G401 (cell line): ENCODE measurements at places on chromosomes 11 and 22. TPM values are rescaled to one million over a fixed set of nuclear protein-coding genes. Genes with fewer than 3 reads are reported as not detected.

Gene OR51E2
- not detected in 2 replicates for total RNA-seq

DNA sequence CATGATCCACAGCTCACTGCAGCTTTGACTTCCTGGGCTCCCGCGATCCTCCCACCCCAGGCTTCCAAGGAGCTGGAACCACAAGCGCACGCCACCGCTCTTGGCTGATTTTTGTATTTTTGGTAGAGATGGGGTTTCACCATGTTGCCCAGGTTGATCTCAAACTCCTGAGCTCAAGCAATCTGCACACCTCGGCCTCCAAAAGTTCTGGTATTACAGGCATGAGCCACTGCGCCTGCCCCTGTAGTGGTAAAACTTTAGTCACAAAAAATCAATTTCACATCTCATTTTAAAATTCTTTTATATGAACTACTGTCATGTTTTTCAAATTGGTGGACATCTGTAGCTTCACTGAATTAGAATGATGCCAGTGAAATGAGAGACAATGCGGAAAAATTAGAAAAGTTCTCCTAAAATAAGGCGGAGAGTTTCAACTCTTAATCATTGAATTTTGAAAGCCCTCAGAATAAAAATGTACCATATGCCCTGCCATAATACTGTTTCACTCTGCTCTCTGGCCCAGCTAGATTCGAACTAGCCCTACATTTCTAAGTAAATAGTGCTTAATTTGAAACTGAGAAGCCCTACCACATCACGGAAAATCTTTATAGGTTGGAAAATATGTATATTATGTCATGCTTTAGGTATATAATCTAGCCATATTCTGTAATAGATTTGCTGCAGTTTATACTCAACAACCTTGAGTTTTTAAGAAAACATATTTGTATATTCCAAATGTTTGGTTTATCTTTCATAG is 78.7 kb downstream of the HORMAD2 start:
- no peak for DNase-seq

DNA sequence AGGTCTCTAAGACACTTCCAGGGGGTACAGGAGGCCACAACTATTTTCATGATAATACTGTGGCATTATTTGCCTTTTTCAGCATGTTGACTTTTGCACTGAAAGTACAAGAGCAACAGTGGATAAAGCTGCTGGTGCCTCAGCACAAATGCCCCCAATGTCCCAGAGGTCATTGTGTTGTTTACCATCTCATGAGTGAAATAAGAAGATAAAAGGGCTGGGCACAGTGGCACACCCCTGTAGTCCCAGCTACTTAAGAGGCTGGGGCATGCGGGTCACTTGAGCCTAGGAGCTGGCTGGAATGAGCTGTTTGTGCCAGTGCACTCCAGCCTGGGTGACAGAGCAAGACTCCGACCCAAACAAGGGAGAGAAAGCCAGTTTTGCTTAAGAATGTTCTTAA is 72.6 kb upstream of the RAB1B start:
- no peak for DNase-seq

Gene SNX19
- 19.5 and 33.4 TPM in 2 replicates for total RNA-seq

DNA sequence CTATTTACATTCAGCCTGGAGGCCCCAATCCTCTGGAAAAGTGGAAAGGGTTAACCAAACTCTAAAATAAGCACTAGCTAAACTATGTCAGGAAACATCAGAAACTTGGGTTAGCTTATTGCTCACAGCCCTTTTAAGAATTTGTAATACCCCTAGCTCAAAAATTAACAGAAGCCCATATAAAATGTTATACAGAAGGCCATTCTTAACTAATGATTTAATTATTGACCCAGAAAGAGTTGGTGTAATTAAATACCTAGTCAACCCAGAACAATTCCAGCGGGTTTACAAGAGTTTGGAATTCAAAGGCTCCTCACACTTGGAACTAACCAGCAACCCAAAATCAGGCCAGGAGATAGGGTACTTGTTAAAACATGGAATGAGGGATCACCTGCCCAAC is 88.8 kb downstream of the PIWIL4 start:
- no peak for DNase-seq

- no peak for DNase-seq
Measured at GRCh38 chr22:38730411-38730871, 24.7 kb downstream of the GTPBP1 start.

GRCh38 chr22:29524442-29525191 is 28.9 kb downstream of the THOC5 start:
- DNase-seq = peak; percentile 66

Gene PKDREJ
- total RNA-seq = not detected in 2 replicates

DNA sequence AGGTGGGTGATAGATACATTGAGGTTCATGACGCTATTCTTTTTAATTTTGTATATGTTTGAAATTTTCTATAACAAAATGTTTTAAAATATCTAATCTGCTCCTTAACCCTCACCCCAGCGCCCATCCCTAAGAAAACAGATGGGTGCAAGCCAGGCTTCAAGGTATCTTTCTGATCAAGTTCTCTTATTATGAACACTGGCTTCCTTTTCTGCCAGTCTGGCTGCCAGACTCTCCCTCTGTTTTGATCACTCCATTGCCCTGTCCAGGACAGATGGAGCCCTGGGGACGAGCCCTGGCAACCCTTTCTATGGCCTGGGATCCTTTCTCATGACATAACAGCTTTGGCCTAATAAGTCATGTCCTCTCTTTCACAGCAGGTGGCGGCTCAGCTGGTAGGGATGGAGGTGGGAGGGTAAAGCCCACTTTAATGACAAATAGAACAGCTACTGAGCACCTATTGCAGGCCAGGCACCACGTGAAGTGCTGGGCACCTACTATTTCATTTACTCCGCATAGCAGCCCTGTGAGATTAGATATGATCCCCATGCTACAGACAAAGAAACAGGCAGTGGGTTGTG is 38.4 kb downstream of the DRD2 start:
- no peak for DNase-seq

- DNase-seq = no peak
Measured at GRCh38 chr11:9629064-9629463, 34.8 kb upstream of the SWAP70 start.

DNA sequence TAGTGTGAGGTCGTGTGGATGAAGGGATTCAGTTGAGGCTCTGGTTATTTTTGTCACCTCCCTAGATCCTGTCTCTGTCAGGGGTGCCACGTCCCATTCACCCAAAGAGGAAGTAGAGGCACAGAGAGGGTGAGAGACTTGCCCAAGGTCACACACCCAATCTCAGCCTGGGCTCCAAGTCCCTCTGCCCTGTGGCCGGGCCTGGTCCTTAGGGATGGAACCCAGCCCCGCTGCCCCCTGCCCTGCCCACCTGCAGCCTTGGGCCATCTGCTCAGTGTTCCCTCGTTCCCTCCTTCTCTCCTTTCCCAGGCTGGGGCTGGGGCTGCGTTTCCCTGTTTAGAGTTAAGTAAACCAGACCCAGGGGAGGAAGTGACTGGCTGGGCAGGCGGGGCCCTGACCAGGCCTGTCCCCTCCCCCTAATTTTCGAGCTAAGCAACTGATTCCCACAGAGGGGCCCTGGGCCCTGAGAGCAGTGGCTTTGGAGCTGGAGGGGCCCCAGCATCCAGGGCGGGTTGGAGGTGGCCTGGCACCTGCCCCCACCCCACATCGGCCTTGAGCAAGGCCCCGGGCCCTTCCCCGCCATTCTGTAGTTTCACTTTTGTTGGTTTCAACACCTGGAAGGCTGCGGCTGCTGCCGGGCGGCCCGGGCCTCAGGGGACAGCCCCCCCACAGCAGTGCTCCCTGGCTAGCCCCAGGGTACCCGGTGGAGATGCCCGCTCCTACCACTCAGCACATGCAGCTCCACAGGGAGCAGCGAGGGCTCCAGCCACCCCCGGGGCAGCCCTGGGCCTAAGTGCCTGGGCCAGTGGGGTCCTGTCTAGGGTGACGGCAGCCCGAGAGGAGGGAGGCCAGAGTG is 1.5 kb downstream of the TCIRG1 start:
- peak; percentile 27 for DNase-seq

Gene NELL1
- total RNA-seq = 0.34 and 0.86 TPM in 2 replicates

Gene POTEH
- not detected in 2 replicates for total RNA-seq

Gene OR51I1
- not detected in 2 replicates for total RNA-seq

Gene SYT12
- 0.74 and 1.1 TPM in 2 replicates for total RNA-seq

GRCh38 chr11:13550761-13551160 is 55.0 kb upstream of the PTH start:
- DNase-seq = no peak

DNA sequence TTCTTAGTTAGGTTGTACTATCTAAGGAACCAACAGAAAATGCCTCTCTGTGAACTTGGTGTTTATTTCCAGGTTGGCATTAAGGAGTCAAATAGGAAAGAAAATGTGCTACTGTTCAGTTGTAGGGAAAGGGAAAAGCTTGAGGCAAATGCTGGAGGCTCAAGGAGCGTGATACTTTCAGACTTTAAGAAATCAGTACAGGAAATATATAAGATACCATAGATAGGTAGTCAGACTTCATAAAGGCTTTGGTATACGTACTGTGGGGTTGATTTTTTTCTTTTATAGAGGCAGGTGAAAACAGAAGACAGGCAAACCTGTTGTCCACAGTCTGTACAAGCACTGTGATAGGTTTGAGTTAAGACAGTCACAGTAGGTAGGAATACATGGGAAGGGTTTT is 30.8 kb downstream of the EP300 start:
- no peak for DNase-seq

GRCh38 chr11:87128372-87128771 is 90.6 kb downstream of the TMEM135 start:
- DNase-seq = no peak
